ENCODE measurements at places on chromosomes 4 and X.

GRCh38 chr4:158176108-158176507 lies 3.3 kb upstream of the GASK1B start:
- H3K4me1 ChIP-seq = no peaks in the 10 kb centered on the region
- H3K4me3 ChIP-seq = no peak overlapping the region
- H3K27ac ChIP-seq = no peak overlapping the region
- no peaks in the 10 kb centered on the region for H3K36me3 ChIP-seq
- DNase-seq = no peak

GRCh38 chr4:1385373-1386340 lies 20.6 kb downstream of the NKX1-1 start:
- H3K4me1 ChIP-seq = no peaks in the 10 kb centered on the region
- H3K27ac ChIP-seq = no peak overlapping the region
- no peak overlapping the region for H3K4me3 ChIP-seq
- H3K36me3 ChIP-seq = peaks cover 3% of the 10 kb centered on the region

- no peak overlapping the region for H3K27ac ChIP-seq
- no peak overlapping the region for H3K4me3 ChIP-seq
- no peaks in the 10 kb centered on the region for H3K36me3 ChIP-seq
- DNase-seq = no peak
- H3K4me1 ChIP-seq = peaks cover 15% of the 10 kb centered on the region
These were observed 166.4 kb downstream of the TSPAN5 start for GRCh38 chr4:98491899-98492559.

- H3K27me3 ChIP-seq = peaks cover 67% of the 10 kb centered on the region
- H3K4me1 ChIP-seq = no peaks in the 10 kb centered on the region
- no peak overlapping the region for H3K4me3 ChIP-seq
- H3K27ac ChIP-seq = no peak overlapping the region
These were observed 33.5 kb downstream of the SGMS2 start for GRCh38 chr4:107858158-107858742.

- no peaks in the 10 kb centered on the region for H3K27me3 ChIP-seq
- H3K4me1 ChIP-seq = no peaks in the 10 kb centered on the region
- H3K4me3 ChIP-seq = no peak overlapping the region
- DNase-seq = no peak
- H3K27ac ChIP-seq = no peak overlapping the region
- no peaks in the 10 kb centered on the region for H3K36me3 ChIP-seq
These were observed 1.6 kb downstream of the GRIA2 start for GRCh38 chr4:157221895-157222770.

DNA sequence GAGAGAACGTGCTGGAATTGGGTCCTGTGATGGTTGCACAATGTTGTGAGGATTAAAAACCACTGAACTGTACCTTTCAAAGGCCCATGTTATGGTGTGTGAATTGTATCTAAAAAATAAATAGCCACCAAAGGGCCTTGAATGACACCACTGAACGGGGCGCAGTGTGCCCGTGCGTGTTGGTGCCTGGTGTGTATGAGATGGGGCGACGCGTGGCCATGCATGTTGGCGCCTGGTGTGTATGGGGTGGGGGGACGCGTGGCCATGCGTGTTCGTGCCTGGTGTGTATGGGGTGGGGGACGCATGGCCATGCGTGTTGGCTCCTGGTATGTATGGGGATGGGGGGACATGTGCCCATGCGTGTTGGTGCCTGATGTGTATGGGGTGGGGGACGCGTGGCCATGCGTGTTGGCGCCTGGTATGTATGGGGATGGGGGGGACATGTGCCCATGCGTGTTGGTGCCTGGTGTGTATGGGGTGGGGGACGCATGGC lies 66.6 kb upstream of the HELT start:
- peaks cover 35% of the 10 kb centered on the region for H3K27me3 ChIP-seq
- no peaks in the 10 kb centered on the region for H3K36me3 ChIP-seq
- no peak for DNase-seq

DNA sequence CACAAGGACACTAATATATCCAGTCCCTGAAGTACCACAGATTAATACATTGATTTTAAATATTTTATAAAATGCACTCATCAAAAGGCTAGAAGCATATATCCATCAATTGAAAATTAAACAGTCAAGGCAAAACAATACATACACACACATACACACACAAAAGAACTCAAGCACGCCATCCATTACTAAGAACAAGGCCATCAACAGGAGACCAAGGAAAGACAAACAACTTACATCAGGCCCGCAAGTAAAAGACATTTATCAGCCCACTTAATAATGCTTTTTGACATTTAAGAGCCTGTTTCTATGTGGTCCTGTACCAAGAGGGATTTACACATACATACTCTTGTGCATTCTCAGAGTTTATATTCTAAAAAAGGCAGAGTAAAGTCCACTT lies 50.0 kb upstream of the ZNF827 start:
- H3K4me1 ChIP-seq = no peaks in the 10 kb centered on the region
- H3K27me3 ChIP-seq = peaks cover 19% of the 10 kb centered on the region
- H3K4me3 ChIP-seq = no peak overlapping the region
- H3K36me3 ChIP-seq = no peaks in the 10 kb centered on the region
- no peak for DNase-seq

- H3K27ac ChIP-seq = no peak overlapping the region
- H3K36me3 ChIP-seq = no peaks in the 10 kb centered on the region
- H3K4me1 ChIP-seq = no peaks in the 10 kb centered on the region
- H3K4me3 ChIP-seq = no peak overlapping the region
These were observed 552.6 kb downstream of the GBA3 start for GRCh38 chr4:23245203-23245832.

DNA sequence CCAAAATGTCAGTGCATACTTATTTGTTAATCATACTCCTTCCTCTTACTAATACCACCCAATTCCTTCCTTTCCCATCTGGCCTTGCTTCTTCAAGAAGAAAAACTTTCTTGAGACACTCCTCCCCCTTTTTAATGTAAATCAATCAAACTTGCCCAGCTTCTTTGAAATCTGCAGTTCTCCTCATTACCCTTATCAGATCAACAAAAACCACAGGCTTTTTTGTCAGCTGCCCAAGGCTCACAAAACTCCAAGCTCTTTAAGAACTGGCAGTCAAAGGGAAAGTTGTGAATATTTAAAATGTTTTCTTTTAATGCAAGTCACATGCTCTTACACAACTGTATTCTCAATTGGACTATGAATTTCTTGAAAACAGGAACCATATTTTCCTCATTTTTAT lies 11.3 kb upstream of the MYOZ2 start:
- H3K27ac ChIP-seq = no peak overlapping the region
- H3K27me3 ChIP-seq = no peaks in the 10 kb centered on the region
- no peak overlapping the region for H3K4me3 ChIP-seq
- H3K4me1 ChIP-seq = no peaks in the 10 kb centered on the region
- no peak for DNase-seq
- H3K36me3 ChIP-seq = no peaks in the 10 kb centered on the region

DNA sequence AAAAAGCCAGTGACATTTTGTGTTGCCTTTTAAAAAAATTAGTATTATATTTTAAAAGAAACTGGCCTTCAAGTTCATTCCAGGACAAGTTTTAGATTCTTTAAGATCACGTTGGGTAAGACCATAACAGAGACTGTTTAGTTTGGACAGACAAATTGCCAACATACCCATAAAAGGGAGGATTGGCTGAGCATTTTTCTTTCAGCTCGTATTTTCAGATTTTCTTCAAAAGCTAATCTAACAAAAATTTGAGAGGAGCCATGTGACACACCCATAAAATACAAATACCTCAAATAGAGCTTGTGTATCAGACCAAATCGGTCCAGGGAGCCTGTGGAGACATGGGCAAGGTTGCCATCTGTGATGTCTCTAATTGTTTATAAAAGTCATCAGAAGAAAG lies 74.6 kb upstream of the C1QTNF7 start:
- peaks cover 9% of the 10 kb centered on the region for H3K27me3 ChIP-seq
- H3K36me3 ChIP-seq = no peaks in the 10 kb centered on the region
- H3K4me1 ChIP-seq = peaks cover 3% of the 10 kb centered on the region
- no peak overlapping the region for H3K4me3 ChIP-seq
- DNase-seq = no peak

DNA sequence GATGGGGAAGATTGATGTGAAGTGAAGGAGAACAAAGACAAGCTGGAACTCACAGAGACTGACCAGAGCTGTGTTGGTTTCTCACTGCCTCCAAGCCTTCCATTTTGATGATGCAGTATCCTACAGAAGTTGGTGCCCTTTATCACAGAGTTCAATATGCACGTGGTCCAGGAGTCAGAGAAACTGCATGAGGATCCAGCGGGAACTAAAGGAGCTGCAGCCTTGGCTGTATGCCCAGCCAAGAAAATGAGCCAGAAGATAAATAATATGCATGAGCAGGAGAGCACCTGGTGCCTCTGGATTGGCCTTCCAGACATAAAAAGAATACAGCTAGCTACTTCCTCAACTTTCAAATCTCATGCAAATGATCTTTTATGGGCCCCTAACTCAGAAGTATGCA lies 44.3 kb upstream of the DCLK2 start:
- peaks cover 15% of the 10 kb centered on the region for H3K27me3 ChIP-seq
- no peak overlapping the region for H3K27ac ChIP-seq
- H3K36me3 ChIP-seq = no peaks in the 10 kb centered on the region
- no peak overlapping the region for H3K4me3 ChIP-seq
- H3K4me1 ChIP-seq = no peaks in the 10 kb centered on the region

GRCh38 chr4:7197910-7198309 lies 5.6 kb downstream of the SORCS2 start:
- peaks cover 97% of the 10 kb centered on the region for H3K27me3 ChIP-seq
- DNase-seq = no peak
- no peak overlapping the region for H3K27ac ChIP-seq
- no peak overlapping the region for H3K4me3 ChIP-seq
- H3K36me3 ChIP-seq = peaks cover 3% of the 10 kb centered on the region
- H3K4me1 ChIP-seq = no peaks in the 10 kb centered on the region

DNA sequence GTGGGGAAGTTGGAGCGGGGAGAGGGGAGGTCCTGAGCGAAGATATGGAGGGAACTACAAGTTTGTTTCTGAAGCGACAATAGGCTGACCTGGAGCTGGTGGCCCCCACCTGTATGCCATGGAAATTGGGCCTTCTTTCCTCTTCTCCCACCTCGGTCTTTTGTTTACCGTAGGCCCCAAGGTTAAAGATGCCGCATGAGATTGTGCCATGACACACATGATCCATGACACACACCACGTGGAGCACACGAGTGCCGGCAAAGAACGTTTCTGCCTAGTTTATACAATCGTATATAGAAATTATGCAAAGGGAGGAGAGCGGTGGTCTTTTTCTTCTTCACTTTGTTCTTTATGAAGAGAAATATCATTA lies 408 bp downstream of the TMEM33 start:
- H3K36me3 ChIP-seq = peaks cover 26% of the 10 kb centered on the region
- no peaks in the 10 kb centered on the region for H3K27me3 ChIP-seq
- H3K27ac ChIP-seq = peak overlapping the region; percentile 95
- DNase-seq = peak; percentile 6
- H3K4me3 ChIP-seq = peak overlapping the region; percentile 97

DNA sequence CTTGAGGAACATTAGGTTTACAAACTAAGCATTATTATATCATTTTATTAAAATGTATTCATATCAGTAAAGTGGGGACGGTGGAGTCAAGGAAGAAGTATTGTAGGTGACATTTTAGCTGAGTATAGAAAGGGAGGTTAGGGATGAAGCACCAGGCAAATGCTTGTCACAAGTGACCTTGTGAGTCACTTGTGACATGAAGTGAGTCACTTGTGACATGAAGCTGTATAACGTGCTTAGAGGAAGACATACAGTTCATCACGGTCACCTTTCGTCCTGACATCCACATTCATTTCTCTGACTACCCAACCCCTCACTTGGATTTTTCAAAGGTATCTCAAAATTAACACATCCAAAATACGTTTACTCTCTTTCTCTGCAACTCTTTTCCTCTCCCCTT lies 1034.8 kb downstream of the DMD start:
- H3K4me3 ChIP-seq = no peak overlapping the region
- no peaks in the 10 kb centered on the region for H3K27me3 ChIP-seq
- no peaks in the 10 kb centered on the region for H3K4me1 ChIP-seq
- DNase-seq = no peak
- H3K27ac ChIP-seq = no peak overlapping the region
- H3K36me3 ChIP-seq = no peaks in the 10 kb centered on the region

GRCh38 chr4:10106421-10107039 lies 10.1 kb downstream of the WDR1 start:
- H3K27me3 ChIP-seq = no peaks in the 10 kb centered on the region
- H3K36me3 ChIP-seq = peaks cover 81% of the 10 kb centered on the region
- H3K4me3 ChIP-seq = peak overlapping the region; percentile 80
- H3K27ac ChIP-seq = peak overlapping the region; percentile 96
- DNase-seq = peak; percentile 62

DNA sequence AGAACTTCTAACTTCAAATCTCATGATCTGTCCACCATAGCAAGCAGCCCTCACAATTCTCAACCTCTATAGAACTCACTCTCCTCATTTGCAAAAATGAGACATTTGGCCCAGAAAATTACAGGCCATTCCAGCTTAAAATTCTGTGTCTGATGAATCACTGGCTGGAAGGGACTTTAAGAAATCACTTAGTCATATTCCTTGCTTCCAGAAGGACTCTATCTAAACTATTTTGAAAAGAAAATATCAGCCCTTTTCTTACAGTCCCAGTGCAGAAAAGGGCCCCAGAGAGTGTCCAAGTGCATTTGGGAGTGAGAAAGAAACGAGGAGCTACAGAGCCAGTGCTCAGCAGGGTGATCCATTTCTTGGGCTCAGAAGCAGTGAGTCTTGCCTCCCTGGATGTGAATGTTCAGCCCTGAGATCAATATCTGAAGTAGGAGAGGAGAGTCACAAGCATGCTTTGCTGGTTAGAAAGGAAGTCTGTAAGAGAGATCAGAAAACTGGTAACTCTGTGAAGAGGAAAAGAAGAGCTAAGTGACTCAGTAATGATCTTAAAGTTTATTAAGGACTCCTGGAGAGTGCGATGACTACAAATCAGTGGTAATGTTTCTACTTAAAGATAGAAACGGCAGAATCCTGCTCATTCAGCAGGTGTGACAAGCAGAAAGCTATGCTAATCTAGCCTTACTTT lies 139.8 kb downstream of the PALLD start:
- no peak overlapping the region for H3K27ac ChIP-seq
- H3K27me3 ChIP-seq = peaks cover 41% of the 10 kb centered on the region
- H3K36me3 ChIP-seq = peaks cover 2% of the 10 kb centered on the region
- H3K4me3 ChIP-seq = no peak overlapping the region
- H3K4me1 ChIP-seq = peaks cover 5% of the 10 kb centered on the region

DNA sequence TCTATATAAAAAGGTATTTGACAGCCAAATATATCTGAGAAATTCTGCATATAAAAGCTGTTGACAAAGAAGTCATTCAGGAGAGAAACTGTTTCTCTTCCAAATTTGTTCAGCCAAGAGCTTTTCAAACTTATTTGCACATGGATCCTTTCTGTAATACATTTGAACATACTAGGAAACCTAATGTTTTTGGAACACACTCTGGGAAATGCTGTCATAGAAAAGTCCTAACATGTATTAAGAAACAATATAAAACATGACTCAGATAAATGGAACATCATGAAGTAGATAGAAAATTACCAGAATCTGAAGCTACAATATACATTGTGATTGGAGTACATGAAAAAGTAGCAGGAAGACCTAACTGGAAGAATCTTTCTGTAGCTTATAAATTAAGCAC lies 781.5 kb upstream of the EPHA5 start:
- H3K4me1 ChIP-seq = no peaks in the 10 kb centered on the region
- H3K27ac ChIP-seq = no peak overlapping the region
- H3K36me3 ChIP-seq = no peaks in the 10 kb centered on the region
- DNase-seq = no peak
- no peaks in the 10 kb centered on the region for H3K27me3 ChIP-seq

All from effector memory CD8-positive, alpha-beta T cell (primary cell).